Hindlimb muscle (tissue), 1 donor: ENCODE measurements at places on chromosomes 2 and 18.

- no peak for DNase-seq
These were observed 62.2 kb upstream of the NXPH2 start for GRCh38 chr2:138842341-138842740.

DNA sequence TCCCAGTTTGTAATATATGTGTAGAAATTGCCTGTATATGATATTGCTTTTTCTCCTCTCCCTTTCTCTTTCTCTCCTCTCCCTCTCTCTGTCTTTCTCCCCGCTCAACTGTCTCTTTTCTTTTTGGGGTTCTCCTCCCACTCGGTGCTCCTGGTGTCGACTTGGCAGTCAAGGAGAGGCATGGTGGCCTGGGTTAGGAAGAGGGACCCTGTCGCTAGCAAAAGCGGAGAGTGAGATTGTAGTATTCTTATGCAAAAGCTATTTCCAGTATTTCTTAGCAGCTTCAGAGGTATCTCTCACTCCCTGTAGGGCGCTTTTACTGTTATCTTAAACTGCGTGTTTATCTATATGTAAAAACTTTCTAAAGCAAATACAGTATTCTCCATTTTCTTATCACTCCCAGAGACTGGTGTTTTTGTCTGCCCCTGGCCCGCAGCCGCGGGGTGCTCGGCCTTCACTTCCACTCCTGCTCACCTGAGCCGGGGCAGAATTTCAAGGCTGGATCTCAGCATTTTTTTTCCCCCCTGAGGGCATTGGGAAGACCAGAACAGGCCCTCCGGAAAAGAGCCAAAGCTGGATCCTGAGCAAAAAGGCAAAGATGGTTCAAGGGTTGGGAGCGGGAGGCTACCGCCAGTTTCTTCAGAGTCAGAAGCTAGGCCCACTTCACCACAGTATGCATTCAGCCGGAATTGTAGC, 4.3 kb downstream of the SIX3 start:
- DNase-seq: no peak

GRCh38 chr18:62384610-62385097, 59.5 kb downstream of the TNFRSF11A start:
- no peak for DNase-seq

- DNase-seq: no peak
These were observed 117.1 kb upstream of the MGAT5 start for GRCh38 chr2:134136731-134137130.

DNA sequence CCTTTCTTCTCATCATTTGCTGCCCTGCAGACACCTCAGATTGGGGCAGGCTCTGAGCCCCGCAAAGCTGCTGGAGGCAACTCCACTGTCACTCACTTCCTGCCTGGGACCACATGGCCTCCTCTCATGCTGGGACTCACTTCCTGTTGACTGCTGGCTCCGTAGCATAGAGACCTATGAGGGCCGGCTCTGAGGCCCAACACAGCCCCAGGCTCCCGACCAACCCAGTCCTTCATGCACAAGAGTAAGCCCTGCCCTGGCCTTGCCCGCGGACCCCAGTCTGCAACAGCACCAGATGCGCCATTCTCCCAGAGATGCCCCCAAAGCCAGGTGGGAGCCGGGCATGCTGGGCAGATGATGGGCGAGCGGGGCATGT, 55.7 kb downstream of the DNMT3A start:
- DNase-seq: no peak

- DNase-seq: no peak
These were observed 96.8 kb downstream of the BOD1L2 start for GRCh38 chr18:57243624-57244179.

GRCh38 chr2:194750926-194751325, 906.1 kb upstream of the SLC39A10 start:
- no peak for DNase-seq

- no peak for DNase-seq
These were observed 187.5 kb upstream of the ACVR2A start for GRCh38 chr2:147657086-147658000.

- no peak for DNase-seq
These were observed 131.4 kb upstream of the MAPRE2 start for GRCh38 chr18:34909637-34910364.

DNA sequence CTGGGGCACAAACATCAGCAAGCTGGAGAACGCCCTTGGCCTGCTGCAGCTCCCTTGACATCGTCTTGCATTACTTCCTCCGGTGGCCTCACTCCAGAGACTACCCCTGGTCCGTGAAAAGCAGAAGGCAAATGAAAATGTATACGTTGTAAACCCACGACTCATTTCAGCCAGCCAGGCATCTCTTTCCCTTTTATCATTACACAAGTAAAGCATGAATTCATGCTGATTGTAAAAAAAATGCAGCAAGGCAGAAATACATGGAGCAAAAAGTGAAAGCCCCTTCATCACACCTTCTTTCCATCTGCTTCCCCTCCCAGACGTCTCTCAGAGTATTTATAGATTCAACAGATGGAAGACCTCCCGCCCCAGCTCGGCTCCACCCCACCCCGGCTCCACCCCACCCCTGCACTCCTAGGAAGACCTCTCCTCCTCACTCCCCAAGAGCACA, 41.6 kb upstream of the RALBP1 start:
- peak; percentile 72 for DNase-seq

DNA sequence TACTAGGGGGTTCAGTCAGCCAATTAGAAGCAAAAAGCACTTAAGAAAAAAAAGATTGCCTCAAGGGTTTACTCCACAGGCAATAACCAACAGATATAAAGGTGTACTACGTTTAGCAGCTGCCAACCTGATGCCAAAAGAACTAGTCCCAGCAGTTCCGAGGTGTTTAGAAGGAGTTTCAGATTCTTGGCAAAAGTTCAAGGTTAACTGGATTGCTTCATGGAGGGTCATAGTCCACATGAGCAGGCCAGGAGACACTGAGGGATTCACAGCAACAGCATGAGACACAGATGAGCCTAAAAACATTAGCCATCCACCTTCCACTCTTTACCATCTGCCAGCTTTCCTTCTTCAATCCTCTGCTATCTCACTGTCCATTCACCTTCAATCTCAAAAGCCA, 4.9 kb upstream of the DNAH7 start:
- DNase-seq: no peak
